ENCODE measurements at places on chromosomes 1 and 21.
A peak's percentile ranks its signal among the peaks of the same experiment; 100 is the strongest.

DNA sequence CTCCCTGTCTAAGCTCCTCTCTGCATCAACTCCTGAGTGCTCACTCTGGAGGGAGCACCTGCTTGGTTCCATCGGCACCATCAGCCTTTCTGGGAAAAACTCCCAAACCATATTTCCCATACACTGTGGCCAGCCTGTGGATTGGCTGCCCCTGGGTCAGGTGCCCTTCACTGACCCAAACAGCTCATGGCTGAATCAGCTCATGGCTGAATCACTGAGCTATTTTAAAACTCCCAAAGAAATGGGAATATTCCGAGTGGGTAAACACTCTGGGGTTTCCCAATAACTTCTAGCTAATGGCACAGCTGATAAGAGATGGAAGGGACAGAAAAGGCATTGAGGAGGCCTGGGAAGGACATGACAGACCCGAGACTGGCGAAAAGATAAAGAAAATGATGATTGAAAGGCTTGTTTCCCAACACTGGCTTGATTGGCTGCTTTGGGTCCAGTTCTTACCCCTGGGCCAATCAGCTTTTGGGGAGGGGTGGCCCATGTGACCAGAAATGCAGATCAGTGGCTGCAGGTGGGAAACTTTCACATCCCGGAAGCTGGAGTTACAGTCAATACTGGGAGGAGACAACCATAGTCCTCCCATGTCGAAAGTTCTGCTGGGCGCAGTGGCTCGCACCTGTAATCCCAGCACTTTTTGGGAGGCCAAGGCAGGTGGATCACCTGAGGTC lies 37.3 kb upstream of the KAZN start:
- no peak for DNase-seq

DNA sequence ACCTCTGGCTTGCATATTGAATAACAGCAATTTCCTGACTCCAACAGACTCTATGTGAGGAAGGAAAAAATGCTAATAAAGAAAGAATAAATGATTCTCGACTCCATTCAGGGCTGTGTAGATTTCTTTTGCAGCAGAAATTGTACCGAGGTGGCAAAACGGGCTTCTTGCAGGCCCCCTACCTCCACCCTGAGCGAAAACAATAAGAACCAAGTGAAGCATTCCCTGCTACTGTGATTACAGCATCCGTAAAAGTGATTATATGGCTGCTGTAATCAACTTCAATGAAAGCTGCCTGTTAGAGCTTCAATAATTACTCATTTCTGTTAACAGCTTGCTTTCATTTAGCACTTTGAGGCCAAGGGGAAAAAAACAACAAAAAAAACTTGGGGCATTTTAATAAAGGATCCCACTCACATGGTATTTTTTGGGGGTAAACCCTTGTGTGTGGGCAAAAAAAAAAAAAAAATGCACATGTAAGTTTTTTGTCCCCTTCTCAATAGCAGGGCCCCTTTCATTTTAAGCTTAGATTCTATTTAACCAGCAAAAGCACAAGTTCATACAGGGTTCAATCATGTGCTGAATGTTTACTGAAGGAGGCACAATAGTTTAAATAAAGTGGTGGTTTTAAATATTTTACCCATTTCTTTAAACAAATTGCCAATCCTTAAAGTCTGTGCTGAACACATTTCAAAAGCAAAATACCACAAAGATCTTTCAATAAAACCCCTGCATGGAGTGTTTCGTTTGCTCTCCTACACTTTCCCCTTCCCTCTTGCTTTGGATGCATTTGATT lies 271.6 kb downstream of the LMO4 start:
- no peak for DNase-seq

GRCh38 chr1:117058810-117059209 lies 1.3 kb upstream of the TTF2 start:
- no peak for DNase-seq

- DNase-seq = peak; percentile 35
These were observed 905 bp downstream of the BTBD19 start for GRCh38 chr1:44808938-44809917.

- DNase-seq = no peak
These were observed 120.7 kb downstream of the CNIH3 start for GRCh38 chr1:224736619-224737352.

- DNase-seq = no peak
These were observed 73.8 kb downstream of the HSF2BP start for GRCh38 chr21:43585514-43585913.

DNA sequence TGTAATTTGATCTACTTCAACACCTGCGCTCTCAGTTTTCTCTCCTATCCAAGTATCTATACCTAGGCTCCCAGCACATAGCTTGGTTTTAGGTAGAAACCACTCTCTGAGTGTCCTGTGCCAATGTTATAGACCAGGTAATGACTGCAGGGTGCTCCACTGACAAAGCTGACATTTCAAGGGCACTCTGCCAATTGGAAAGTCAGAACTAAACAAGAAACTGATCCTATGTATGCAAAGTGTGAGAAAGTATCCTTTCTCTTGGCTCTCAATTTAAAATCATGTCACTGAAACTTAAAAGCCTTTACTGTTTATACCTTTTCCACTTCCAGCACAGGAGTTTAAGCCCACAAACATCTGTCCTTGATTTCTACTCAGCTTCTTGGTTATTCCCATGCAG lies 45.0 kb upstream of the AIM2 start:
- no peak for DNase-seq

GRCh38 chr1:207619871-207620542 lies 24.9 kb upstream of the CR1L start:
- peak; percentile 30 for DNase-seq

GRCh38 chr1:214312530-214313051 lies 31.6 kb downstream of the SMYD2 start:
- DNase-seq = no peak

DNA sequence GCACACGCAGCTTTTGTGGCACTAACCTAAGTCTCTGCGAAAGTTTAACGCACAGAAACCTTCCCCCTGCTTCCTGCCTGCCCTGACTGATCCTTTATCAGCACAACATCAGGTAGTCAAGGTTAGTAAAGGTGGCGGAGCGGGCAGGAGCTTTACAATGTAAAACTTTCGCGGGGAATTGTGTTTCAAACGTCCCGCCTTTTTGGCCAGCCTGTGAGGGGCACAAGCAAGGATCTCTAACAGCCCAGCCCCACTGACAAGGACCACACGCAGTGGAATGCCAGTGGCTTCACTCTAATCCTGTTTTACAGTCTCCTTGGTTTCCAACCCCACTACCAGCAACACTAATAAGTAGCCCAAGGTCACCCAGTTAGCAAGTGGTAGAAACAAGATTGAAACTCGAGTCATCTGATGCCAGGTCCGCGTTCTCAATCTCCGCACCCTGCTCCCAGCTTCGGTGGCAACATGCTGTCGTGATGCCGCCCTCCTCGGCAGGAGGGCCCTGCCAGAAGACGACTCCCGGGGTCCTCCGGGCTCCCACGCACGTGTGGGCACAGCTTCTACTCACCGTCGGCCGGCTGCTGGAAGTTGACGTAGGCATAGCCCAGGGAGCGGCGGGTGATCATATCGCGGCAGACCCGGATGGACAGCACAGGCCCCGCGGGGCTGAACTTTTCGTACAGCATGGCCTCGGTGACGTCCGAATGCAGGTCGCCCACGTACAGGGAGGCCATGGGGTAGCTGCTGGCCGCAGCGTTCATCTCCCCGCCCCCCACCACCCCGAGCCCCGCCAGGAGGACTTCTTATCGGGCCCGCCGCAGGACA lies 1.2 kb downstream of the PABPC4 start:
- DNase-seq = no peak

DNA sequence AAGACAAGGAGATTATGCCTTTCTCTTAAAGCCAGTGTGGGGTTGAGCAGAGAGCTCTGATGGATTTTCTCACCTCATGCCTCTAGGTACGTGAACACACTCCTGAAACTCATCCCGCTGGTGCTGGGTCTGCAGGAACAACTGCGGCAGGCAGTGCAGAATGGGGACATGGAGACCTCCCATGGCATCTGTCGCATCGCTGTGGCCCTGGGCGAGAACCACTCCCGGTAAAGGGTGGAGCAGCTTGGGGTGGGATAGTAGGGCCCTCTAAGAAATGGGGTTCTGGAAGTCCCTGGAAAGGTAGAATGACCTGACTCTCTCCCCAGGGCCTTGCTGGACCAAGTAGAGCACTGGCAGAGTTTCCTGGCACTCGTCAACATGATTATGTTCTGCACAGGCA lies 9.5 kb downstream of the IPO13 start:
- DNase-seq = no peak

GRCh38 chr21:36072453-36073162 lies 2.8 kb downstream of the CBR1 start:
- no peak for DNase-seq

DNA sequence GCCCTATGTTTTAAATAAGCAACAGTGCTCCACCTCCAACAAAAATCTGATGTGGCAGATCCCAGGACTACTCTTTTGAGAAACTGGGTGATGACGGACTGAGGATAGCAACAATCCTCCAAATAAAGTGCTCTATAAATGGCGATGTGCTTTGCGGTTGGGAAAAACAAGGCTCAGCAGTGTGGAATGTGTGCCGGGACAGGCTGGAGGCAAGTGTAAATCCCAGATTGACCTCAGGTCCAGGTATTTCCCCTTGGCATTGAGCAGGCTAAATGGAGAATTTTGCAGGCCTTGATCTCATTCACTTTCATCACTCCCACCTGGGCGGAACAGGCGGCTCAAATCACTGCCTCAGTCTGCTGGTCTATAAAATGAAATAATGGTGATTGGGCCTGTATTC lies 35.1 kb downstream of the LRRC42 start:
- no peak for DNase-seq

DNA sequence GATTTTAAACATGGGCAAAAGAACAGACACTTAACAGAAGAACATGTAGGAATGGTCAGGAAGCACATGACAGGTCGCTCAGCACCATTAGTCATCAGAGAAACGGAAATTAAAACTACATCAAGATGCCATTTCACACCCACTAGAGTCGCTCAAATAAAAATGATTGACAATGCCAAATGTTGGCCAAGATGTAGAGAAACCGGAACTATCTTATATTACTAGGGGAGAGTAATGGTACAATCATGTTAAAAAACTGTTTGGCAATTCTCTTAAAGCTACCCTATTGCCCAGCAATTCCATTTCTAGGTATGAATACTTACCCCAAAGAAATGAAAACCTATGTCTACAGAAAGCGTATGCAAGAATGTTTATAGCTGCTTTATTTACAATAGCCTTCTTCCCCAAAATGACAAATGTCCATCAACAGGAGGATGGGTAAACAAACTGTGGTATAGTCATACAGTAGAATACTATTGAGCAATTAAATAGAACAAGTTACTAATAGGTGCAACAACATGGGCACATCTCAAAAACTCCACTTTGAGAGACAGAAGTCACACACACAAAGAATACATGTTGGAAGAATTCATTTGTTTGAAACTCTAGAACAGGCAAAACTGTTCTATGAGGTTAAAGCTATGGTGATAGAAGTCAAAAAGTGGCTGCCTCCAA lies 92.8 kb downstream of the ETS2 start:
- no peak for DNase-seq
